Stimulated activated CD8-positive, alpha-beta memory T cell treated with anti-CD3 and anti-CD28 coated beads, Interleukin-7, amount 100 ng/mL, for 1 hour (primary cell): ENCODE measurements at places on chromosomes 4 and X.

DNA sequence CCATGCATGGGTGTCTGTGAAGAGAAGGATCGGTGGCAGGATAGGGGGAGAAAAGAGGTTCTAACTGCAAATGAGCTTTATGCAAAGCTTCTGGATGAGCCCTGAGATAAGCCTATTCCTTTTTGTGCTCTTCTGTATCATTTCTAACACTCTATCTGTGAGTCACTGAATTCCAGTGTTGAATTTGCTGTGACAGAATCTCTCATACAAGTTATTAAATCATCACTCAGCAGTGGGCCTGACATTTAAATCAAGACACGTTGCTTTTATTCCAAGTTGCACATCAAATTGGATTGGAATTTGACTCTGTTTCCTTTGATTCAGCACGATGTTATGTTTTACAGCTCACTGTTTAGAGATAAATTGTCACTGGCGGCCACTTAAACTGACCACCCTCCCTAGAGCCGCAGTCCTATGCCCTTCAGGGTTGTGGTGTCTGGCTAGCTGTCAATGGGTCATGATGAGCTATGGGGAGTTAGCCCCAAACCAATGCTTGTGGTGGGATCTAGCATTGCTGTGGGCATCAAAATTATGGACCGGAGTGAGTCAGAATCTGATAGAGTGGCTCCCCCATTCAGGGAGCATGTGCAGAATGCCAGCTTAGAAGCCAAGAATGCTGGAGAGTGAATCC, 42.7 kb downstream of the LHFPL1 start:
- DNase-seq, result no peak

- no peak for DNase-seq
These were observed 12.2 kb upstream of the GJB1 start for GRCh38 chrX:71210816-71211215.

- DNase-seq, result no peak
These were observed 271.9 kb downstream of the MID1IP1 start for GRCh38 chrX:39073131-39073530.

GRCh38 chr4:13263967-13264525, 220.1 kb downstream of the RAB28 start:
- DNase-seq, result no peak

DNA sequence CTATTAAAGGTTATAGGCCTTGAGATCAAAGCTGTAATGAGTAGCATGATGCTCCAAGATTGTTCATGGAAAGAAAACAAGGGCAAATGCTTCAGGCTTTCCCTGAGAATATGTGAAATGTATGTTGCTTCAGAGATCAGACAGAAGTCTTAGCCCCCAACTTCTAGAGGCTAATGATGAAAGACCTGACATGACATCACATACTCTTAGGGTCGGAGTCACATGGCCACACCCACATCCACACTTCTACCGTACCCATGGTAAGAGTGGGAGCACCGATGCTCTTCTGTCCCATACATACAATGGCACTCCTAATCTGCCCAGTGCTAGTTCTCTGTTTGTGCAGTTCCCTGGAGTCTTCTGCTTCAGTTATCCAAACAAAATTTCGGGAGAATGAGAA, 111.9 kb upstream of the ACSL4 start:
- DNase-seq, result no peak

DNA sequence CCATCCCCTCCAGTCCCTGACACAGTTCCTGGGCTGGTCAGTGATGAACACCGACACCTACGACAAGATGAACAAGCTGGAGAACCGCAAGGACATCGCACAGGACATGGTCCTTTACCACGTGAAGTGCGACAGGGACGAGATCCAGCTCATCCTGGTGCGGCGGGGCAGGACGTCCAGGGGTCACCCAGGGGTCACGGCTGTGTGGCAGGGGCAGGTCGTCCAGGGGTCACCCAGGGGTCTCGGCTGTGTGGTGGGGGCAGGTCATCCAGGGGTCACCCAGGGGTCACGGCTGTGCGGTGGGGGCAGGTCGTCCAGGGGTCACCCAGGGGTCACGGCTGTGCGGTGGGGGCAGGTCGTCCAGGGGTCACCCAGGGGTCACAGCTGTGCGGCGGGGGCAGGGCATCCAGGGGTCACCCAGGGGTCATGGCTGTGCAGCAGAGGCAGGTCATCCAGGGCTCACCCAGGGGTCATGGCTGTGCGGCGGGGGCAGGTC, 16.7 kb downstream of the ATP5ME start:
- DNase-seq, result no peak

DNA sequence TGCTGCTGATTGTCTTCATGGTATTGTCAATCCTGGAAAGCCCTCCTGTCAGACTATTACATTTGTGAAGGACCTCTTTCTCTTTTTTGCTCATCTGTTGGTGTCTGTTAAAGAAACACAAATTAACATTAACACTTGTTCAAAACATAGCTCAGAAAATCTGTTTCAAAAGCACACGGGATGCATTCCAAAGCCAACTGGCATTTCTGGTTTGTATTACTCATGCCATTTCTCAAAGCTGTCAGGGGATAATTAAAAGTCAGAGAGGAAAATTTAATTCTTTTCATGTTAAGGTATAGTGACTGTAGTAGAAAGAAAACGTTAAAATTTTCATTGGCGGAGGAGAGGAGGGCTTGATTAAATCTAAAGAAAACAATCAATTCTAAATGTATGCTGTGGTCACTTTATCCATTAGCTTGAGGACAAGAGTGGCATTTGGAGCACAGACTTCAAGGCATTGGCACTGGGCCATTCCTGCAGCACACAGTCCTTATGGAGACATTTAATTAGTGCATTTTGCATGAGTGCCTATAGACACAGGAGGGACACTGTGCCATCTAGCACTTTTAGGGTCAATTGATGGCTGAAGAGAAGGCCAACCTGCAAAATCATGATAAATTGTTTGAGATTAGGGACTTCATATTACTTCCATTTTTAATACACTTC, 21.2 kb upstream of the GLRA2 start:
- DNase-seq, result no peak

DNA sequence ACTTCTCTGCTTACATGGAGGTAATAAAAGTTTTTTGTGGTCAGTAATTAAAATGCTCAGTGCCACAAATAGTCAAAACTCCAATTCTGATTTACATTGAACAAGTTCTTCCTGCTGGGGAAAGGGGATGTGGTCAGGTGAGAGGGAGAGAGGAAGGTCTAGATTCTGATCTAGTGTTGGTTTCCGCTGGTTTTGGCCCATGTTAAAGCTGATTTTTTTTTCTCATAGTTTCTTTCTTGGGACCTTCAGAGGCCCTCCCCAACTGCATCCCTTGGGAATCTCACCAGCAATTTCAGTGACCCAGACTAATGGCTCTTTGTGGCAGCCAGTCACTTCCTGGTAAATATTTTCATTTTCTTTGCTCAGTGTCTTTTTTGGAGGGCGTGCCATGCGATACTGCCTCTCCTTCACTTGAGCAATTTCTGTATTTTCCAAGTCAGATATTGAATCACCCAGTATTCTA, 332.7 kb downstream of the RAPGEF2 start:
- DNase-seq, result no peak

- DNase-seq, result no peak
These were observed 24.5 kb downstream of the HTRA3 start for GRCh38 chr4:8294036-8294435.

DNA sequence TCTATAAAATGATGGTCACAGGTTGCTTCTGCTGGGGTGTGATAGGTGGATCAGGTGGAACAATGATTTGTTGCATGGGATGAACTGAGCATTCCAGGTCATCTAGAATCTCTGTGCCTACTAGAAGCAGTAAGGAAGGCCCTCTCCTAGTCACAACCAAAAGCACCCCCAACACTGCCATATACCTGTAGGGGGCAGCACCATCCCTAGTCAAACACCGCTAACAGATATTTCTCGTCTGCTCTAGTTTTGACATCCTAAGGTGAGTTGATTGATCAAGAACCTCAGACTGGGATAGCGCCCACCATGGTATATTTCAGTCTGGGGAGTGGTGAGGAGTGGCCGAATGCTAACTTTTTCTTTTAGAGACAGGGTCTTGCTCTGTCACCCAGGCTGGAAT, 160.2 kb downstream of the NHS start:
- DNase-seq, result no peak

DNA sequence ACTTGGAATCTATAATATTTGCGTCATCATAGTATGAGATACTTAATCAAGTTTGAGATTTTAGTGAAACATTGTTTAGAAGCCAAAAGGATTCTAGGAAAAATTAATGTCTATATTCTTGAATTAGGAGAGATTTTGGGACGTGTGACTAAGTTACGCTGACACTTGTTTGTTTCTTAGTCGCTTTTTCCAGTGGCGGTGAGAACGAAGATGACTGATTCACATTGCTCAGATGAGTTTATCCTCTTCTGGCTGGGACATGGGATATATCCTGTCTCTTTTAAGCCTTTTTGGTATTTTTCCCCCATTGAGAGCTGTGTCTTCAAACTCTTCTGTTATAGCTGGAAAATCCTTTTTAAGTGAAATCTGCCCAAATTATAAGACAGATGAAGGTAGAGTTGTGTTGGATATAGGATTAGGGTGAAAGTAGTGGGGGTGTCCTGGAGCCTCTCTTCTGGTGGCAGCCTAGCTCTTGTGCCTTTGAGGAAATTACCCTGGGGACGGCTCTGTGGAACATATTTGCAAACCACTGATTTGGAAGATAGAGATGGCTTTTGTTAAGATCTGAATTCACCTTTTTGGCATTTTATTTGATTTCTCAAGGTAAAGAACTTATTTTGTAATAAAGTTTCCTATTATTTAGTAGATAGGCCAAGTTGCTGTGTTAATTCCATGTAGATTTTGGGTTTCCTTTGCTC, 49.7 kb downstream of the HTT start:
- DNase-seq, result no peak

DNA sequence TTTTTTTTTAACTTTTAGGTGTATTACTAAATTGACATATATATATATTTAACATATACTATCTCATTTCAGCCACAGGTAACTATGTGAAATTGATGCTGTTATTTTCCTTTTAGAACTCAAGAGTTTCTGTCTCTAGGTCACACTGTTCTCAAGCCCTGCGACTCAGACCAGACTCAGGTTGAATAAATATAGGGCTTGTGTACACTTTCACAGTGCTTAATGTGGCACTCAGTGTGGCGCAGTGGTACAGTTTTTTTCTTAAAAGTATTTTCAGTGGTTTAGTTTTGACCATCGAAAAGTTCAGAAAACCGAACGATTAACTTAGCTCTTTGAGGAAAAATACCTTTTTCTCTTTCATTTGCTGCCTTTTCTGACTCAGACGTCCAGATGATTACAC, 24.7 kb downstream of the PACRGL start:
- DNase-seq, result no peak
